Keratinocyte (primary cell): ENCODE measurements at places on chromosomes 6 and 20. TPM values are rescaled to one million over a fixed set of nuclear protein-coding genes. Genes with fewer than 3 reads are reported as not detected.

FAM83C gene
- 12.4 to 23.0 TPM (median 12.6 TPM) in 3 replicates for polyA plus RNA-seq

MEP1A gene
- 0.05 to 0.07 TPM (median 0.06 TPM) in 3 replicates for polyA plus RNA-seq

ID1 gene
- 24.4 to 40.8 TPM (median 33.0 TPM) in 3 replicates for polyA plus RNA-seq

NKAIN2 gene
- polyA plus RNA-seq, result 0.13 TPM in 1 of 3 replicates, not detected in the others

OR2W1 gene
- not detected in 3 replicates for polyA plus RNA-seq

FRK gene
- 1.9 to 2.4 TPM (median 2.4 TPM) in 3 replicates for polyA plus RNA-seq

TOX2 gene
- polyA plus RNA-seq, result 0.04 to 0.76 TPM (median 0.20 TPM) in 3 replicates

MARCKS gene
- 33.2 to 50.8 TPM (median 38.3 TPM) in 3 replicates for polyA plus RNA-seq

DOK5 gene
- polyA plus RNA-seq, result not detected in 3 replicates

ARHGAP40 gene
- 1.0 to 1.9 TPM (median 1.2 TPM) in 3 replicates for polyA plus RNA-seq

BMP2 gene
- polyA plus RNA-seq, result 3.4 to 5.0 TPM (median 3.6 TPM) in 3 replicates

SLC17A4 gene
- not detected in 3 replicates for polyA plus RNA-seq

SCAF8 gene
- polyA plus RNA-seq, result 8.6 to 24.3 TPM (median 19.1 TPM) in 3 replicates

SPEF1 gene
- polyA plus RNA-seq, result 0.06 to 0.09 TPM (median 0.07 TPM) in 3 replicates

OR2J3 gene
- polyA plus RNA-seq, result not detected in 3 replicates

NMBR gene
- polyA plus RNA-seq, result 0.04 TPM in 1 of 3 replicates, not detected in the others

IL17A gene
- not detected in 3 replicates for polyA plus RNA-seq

CALHM6 gene
- polyA plus RNA-seq, result 0.47 to 0.59 TPM (median 0.51 TPM) in 3 replicates

OPN5 gene
- polyA plus RNA-seq, result 0.04 TPM in 1 of 3 replicates, not detected in the others

AKAP12 gene
- 0.27 to 2.9 TPM (median 0.56 TPM) in 3 replicates for polyA plus RNA-seq

SLC35A1 gene
- polyA plus RNA-seq, result 7.6 to 25.1 TPM (median 24.0 TPM) in 3 replicates

DAAM2 gene
- polyA plus RNA-seq, result 0.01 TPM in 1 of 3 replicates, not detected in the others

SIGLEC1 gene
- polyA plus RNA-seq, result not detected in 3 replicates

METTL24 gene
- not detected in 3 replicates for polyA plus RNA-seq

COL12A1 gene
- polyA plus RNA-seq, result 82.3 to 152 TPM (median 96.9 TPM) in 3 replicates

FGD2 gene
- 0.03 to 0.13 TPM (median 0.08 TPM) in 3 replicates for polyA plus RNA-seq

EBF4 gene
- polyA plus RNA-seq, result 0.12 to 0.17 TPM in 2 of 3 replicates, not detected in the other

BPIFB4 gene
- polyA plus RNA-seq, result not detected in 3 replicates

SNX5 gene
- 92.9 to 187 TPM (median 109 TPM) in 3 replicates for polyA plus RNA-seq

TNF gene
- 0.54 to 2.3 TPM (median 0.88 TPM) in 3 replicates for polyA plus RNA-seq

PRICKLE4 gene
- polyA plus RNA-seq, result 0.13 to 0.61 TPM (median 0.32 TPM) in 3 replicates

SHLD1 gene
- 2.4 to 3.2 TPM (median 2.4 TPM) in 3 replicates for polyA plus RNA-seq

PAK5 gene
- 0.01 TPM in 2 of 3 replicates, not detected in the other for polyA plus RNA-seq

GRM1 gene
- 0.01 TPM in 1 of 3 replicates, not detected in the others for polyA plus RNA-seq

PARD6B gene
- 1.4 to 2.0 TPM (median 1.4 TPM) in 3 replicates for polyA plus RNA-seq
